ENCODE measurements at places on chromosomes 1 and 21.

DNA sequence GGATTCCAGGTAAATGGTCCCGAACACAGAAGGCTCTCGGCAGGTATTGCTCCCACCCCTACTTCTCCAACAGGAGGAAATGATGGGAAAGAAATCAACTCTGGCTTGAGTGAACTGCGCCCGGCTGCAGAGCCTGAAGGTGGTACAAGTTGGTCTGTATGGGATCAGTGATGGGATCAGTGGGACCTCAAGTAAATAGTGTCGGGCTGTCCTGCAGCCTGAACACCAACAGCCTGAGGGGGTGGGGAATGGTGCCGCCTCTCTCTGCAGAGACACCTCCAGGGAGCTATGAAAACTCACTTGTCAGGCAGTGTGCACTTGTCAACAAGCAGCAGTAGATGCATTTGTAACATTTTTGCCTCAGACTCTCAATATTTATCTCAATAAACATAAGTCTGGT lies 183.5 kb downstream of the MATN1 start:
- DNase-seq: no peak

- DNase-seq: no peak
Observed at GRCh38 chr1:174160109-174160473, 771 bp downstream of the RABGAP1L start.

DNA sequence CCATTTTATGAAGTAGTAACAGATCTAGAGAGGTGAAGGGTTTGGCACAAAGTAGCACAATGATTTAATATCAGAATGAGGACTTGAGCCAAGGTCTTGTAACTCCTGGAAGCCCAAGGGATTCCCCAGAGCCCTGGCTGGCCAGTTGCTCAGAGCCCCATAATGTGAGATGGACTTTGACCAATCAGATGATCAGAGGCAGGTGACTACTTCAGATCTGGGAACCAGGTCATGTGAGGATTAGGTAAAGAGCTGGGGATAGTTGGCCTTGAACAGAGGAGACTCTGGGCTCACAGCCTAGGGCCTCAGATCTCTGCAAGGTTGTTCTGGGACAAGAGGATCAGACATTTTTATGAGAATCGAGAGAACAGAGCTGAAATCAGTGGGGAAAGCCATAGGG lies 18.9 kb downstream of the SHISAL2A start:
- DNase-seq: no peak

GRCh38 chr1:55071477-55071876 lies 32.1 kb downstream of the PCSK9 start:
- no peak for DNase-seq

DNA sequence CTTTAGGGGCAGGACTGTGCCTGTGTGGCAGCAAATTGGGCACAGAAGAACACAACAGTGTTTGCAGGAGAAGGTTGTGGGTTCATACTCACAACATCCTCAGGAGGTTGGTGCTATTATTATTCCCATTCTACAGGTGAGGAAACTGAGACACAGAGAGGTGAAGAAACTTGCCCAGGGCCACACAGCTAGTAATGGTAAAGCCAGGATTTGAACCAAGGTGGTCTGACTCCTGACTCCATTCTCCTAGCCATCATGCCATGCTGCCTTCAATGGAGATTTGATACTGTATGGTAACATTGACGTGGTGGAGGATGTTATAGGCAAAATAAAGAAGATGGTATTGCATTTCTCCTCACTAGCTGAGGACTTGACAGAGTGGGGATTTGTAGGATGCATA lies 334.2 kb downstream of the RPS6KC1 start:
- DNase-seq: no peak

DNA sequence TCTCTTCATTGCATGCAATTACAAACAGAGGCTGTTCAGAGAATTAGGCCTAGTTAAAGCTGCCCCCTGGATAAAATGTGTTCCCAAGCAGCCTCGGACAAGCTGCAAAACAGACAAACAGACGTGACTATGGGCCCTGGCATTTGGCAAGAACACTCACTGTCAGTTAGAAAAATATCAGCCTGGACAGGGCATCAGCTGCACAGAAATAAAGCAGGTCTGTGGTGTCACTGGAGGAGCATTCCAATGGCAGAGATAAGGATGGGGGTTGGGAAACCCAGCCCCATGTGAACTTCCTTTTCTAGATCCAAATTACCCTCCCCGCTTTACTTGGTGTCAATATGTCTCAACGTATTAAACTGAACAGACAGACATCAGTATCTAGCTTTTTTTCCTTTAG lies 177.1 kb downstream of the GPATCH2 start:
- DNase-seq: no peak

Measured in left renal cortex interstitium (tissue), 4 donors.